ENCODE measurements at places on chromosomes 5 and 9. TPM values are rescaled to one million over a fixed set of nuclear protein-coding genes. Genes with fewer than 3 reads are reported as not detected.

DNA sequence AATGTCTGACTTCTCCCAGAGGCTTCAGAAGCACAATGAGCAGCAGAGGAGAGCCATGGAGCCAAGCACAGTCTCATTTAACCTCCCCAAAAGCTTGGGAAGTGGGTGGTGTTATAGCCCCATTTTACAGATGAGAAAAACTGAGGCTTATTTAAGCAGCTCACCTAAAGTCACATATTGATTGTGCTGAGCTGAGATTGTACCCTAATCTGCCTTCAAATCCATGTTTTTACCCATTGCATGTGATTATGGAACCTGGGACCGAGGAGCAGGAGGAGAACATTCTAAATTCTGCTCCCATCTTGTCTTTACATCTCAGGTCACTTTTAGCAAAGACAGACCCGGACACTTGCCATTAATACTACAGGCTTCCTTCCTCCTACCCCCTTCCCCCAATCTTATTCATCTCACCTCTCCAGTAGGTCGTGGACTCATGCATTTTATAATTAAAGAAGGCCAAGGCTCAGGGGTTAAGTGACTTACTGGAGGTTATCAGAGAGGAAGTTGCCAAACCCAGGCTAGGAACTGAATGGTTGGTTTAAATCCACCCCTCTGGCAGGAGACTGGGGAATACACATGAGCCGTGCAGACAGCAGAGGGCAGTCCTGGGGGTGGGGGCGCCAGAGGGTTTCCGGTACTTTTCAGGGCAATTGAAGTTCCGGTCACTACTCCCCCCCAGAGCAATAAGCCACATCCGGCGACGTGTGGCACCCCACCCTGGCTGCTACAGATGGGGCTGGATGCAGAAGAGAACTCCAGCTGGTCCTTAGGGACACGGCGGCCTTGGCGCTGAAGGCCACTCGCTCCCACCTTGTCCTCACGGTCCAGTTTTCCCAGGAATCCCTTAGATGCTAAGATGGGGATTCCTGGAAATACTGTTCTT lies 51.0 kb upstream of the IL17B start:
- no peak for DNase-seq

- DNase-seq: peak; percentile 97
Observed at GRCh38 chr9:127388037-127388855, 8.7 kb upstream of the SLC2A8 start.

DNA sequence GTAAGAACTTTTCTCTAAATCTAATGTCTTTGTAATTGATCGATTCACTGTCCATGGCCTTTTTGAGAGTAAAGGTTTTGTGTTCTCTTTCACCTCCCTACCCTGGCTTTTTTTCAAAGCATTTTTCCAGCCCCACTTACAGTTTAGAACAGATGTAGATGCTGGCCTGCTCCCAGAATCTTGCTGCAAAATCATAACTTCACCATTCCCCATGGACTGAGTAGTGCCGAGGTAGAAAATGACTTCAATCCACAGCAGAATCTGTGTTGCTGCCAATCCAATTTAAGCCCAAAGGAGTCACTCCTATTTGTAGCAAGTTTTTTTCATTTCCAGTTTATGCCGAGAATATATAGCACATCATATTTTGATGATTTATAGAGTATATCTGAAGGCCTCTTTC lies 46.5 kb upstream of the CEMIP2 start:
- no peak for DNase-seq

- no peak for DNase-seq
Observed at GRCh38 chr9:87263291-87263690, 234.4 kb upstream of the DAPK1 start.

DNA sequence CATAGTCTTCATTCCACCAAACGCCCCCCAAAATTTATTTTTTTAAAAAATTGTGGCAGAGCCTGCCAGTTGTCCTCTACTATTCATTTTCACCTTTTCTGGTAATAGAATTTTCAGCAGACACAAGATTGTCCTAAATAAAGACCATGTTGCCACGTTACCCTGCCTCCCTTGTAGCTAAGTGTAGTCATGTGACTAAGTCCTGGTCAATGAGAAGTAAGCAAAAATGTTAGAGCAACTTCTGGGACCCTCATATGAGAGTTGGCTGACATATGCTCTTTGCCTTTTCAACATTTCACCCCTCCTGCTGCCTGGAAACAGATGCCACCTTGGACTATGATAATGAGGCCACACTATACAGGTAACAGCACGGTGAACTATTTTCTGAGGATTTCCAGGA lies 203.1 kb downstream of the PIK3R1 start:
- no peak for DNase-seq

- no peak for DNase-seq
Observed at GRCh38 chr5:139914218-139914807, 118.7 kb downstream of the PSD2 start.

- no peak for DNase-seq
Observed at GRCh38 chr5:14110680-14111079, 32.5 kb upstream of the TRIO start.

DNA sequence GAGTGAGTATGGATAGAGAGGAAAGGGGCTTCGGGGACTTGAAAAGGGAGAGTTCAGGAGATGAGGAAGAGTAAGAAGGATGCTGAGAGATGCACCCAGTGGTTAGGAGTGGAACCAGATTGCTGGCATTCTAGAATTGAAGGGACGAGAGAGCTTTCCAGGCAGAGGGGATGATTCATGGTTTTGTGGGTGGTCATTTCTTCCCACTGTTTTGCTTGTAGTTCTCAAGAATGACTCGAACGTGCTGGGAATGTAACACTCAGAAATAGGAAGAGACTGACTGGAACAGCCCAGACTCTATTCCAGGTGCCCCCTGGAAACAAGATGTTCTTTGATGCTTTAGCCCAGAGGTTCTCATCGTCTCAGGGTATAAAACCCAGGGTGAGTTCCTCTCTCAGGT lies 294.2 kb downstream of the ICE1 start:
- DNase-seq: no peak

DNA sequence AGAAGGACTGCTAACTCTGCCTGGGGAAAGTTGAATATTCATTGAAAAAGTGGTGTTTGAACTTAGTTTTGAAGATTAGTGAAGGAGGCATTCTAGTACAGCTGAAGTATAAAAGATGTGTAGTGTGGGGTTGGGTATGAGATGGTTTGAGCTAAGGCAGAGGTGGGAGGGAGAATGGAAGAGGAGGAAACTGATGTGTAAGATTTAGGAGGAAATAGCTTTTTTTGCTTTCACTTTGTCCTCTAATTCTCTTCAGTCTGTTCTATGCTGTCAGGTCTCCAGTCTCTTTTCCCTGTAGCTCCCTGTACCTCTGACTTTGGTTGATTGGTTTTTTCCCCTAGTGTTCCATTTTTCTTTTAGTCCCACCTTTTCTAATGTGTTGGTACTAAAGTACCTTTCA lies 9.0 kb downstream of the CREBRF start:
- DNase-seq: no peak

DNA sequence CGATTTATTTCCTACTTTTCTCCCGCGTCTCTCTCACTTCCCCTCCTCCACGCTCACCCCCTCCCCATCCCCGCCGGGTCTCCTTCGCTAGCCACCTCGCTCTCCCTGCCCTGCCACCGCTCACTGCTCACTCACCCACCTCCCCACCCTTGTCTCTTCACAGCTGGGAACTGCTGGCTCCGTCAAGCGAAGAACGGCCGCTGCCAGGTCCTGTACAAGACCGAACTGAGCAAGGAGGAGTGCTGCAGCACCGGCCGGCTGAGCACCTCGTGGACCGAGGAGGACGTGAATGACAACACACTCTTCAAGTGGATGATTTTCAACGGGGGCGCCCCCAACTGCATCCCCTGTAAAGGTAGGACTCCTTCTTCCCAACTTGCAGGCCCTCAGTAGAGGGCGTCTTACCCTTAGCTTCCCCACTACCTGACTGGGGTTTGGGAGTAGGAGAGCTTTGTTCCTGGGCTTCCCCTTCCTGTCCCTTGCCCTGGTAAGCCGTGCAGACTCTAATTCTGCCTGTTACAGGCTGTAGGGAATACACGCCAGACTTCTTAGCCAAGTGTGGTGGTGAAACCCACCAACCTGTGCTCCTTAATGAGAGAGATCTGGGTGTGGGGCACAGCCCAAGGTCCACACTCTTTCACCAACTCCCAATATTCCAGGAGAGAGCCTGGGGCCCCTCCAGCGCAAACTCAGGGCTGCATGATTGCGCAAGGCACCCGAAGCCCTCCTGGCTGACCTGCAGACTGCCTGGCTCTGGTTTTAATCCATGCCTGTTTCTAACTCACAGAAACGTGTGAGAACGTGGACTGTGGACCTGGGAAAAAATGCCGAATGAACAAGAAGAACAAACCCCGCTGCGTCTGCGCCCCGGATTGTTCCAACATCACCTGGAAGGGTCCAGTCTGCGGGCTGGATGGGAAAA lies 2.5 kb downstream of the FST start:
- DNase-seq: no peak

DNA sequence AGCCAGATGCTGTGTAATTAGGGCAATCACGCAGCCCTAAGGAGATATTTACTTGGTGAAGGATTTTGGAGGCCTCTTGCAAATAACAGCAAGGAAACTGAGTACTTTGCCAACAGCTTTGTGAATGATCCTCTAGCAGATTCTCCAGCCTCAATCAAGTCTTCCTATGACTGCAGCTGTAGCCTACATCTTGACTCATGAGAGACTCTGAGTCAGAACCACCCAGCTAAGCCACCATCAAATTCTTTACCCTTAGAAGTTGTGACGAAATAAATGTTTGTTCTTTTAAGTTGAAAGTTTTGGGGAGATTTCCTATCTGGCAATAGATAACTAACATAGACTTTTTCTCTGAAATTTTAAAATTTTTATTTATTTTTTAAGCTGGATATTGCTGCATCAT lies 237.6 kb upstream of the CCNH start:
- DNase-seq: no peak

DNA sequence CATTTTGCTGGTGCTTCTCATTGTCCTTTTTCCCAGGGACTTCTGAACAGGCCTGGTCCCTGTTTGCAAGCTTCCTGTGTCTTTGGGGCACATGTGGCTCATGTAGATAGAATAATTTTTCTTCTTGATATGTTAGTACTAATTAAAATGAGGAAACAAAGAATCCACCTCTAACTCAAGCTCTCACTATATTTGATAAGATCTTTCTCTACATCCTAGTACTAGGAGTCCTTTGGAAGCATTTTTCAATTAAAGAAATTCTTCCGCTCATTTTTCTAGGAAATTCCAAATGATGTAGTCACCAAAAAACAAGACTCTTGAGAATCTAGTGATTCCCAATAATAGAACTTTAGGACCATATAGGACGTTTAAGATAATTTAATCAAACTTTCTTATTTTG lies 165.3 kb downstream of the SEC61B start:
- DNase-seq: no peak

DNA sequence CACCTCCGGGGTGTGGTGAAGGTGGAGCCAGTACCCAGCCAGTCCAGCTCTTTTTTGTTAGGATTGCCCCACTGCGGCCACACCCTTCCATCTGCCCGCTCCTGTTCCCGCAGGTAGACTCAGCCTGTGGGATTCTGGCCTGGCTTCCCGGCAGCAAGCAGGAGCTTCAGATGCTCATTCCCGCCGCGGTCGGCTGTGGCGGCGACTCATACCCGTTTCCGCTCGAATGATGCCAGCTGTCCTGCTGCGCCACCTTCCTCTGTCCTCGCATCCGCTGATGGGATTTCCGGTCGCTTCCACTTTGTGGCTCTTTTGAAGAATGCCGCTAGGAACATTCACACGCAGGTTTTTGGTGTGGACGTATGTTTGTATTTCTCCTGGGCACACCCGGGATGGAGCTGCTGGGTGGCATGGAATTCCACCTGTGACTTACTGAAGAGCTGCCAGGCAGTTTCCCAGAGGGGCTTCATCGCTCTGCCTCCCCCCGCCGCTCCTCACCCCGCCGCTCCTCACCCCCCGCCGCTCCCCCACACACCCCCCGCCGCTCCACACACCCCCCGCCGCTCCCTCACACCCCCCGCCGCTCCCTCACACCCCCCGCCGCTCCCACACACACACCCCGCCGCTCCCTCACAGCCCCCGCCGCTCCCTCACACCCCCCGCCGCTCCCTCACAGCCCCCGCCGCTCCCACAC lies 60.3 kb downstream of the TENT4A start:
- DNase-seq: no peak

DNA sequence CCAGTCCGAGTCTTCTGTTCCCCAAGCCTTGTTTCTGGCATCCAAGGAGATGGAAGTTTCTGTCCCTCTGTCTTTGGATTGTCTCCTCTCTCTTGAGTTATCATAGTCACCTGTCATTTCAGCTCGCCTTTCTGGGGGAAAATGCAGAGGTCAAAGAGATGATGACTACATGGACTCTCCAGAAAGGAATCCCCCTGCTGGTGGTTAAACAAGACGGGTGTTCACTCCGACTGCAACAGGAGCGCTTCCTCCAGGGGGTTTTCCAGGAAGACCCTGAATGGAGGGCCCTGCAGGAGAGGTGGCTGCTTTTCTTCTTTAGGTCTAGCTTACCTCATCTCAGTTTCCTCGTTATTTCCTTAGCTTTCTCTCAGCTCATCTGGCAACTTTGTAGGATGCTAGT lies 25.1 kb downstream of the ERAP2 start:
- DNase-seq: no peak

GRCh38 chr9:136111910-136112309 lies 6.8 kb downstream of the TMEM250 start:
- no peak for DNase-seq

- no peak for DNase-seq
Observed at GRCh38 chr5:72205431-72206009, 98.2 kb downstream of the MAP1B start.

DNA sequence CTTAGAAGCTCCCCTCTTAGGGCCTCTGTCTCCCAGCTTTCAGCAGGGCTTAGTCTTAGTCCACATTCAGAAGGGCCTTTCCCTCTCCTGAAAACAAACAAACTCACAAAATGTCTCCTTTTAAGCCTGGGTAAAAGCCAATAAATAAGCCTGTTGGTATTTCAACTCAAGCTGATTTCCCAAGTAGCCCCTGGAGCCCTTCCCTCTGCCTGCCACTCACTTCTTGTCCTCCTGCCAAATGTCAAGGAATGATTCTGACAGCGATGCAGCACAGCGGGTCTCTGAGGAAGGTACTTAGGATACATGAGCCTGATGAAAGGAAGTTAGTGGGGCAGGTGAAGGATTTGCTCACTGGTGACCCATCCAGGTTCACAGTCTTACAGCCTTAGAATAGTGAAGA lies 210.5 kb downstream of the PJA2 start:
- no peak for DNase-seq

DNA sequence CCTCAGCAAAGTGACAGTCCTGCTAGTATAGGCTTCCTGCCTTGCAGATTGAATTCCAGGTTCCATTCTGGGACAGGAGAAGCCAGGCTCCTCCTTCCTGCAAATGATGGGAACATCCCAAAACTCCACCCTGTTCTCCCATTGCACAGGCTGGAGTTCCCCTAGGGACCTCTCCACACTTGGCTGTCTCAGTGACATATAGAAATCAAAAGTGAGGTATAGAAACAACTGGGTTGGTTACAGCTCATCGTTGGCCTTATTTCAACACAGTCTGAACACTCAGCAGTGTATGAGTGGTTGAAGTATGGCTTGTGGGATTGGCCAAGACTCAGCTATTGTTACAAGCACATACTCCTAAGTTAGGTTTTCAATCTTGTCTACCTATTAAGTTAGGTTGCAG lies 157.8 kb upstream of the FTMT start:
- no peak for DNase-seq

Gene DMRT3
- 0.05 TPM for total RNA-seq

Gene PCDHB15
- 0.33 TPM for total RNA-seq

Gene SPAAR
- total RNA-seq: 0.09 TPM

Gene IGFBPL1
- 6.0 TPM for total RNA-seq

Gene IRGM
- total RNA-seq: 0.28 TPM

Data from thymus (tissue), 14 donors.